ENCODE measurements at places on chromosomes 13 and 19.

GRCh38 chr19:33685541-33685940, 63.8 kb downstream of the CHST8 start:
- DNase-seq, result no peak

DNA sequence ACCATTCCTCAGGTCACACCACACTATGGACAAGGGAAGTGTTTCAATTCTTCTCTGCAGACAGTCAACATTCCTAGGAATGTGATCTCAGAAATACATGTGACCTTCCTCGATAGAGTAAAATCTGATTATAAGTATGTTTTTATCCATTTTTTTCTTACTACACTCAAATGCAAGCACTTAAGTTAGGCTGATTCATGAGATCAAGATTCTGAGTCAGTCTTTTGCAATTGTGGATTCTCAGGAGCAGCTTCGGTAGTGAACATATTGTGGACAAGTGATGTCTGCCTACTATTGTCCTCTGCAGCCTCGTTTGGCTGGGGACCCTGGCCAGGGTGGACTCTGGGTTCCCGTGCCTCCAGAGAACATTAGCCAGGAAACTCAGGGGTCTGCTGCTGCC, 3.2 kb downstream of the SERPINE3 start:
- peak; percentile 61 for DNase-seq

DNA sequence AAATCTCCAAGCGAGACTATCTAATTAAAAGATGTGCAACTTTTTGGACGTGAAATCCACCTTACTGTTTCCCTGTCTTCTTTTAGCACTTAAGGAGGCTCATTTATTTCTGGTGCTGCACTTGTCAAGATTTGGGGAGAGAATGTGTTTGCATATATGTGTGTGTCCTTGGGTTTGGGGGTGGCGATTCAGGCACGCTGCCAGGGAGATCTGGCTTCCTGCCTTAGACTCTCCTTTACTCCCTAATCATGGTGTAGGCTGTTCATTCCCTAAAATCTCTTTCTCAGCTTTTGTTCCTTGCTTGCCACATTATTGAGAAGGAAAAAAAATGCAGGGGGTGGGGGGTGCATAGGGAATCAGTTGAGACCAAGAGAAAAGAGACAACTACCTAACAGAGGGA, 271.2 kb downstream of the DCLK1 start:
- DNase-seq, result no peak

DNA sequence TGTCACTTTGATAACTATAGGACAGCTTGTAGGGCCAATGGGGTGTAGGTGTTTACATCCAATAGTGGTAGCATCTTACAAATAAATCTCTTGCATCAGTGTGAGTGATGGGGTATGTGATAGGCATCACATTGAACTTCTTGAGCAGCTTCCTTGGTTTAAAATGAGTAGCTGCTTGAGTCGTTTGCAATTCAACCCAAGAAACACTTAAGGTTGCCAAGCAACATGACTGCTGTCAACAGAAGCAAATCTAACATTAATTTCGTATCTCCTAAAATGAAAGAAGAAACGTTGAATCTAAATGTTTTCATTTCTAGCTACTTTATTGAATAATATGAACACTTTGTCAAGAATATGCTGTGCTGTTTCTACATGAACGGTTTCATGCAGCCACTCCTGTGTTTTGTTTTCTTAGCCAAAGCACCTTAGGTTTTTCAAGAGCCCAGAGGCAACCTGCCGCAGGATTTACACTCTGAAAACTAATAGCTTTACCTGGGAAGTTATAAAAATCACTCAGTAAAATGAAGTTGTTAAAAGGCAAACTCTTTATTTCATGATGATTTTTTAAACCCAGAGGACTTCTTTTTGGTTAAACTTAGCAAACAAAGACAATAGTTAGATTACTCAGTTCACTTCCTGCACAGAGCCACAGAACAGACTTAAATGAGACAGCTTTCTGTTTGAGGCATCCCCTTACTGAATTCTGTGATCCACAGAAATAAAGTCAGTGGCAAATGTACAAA, 305.2 kb downstream of the MTUS2 start:
- DNase-seq, result no peak

DNA sequence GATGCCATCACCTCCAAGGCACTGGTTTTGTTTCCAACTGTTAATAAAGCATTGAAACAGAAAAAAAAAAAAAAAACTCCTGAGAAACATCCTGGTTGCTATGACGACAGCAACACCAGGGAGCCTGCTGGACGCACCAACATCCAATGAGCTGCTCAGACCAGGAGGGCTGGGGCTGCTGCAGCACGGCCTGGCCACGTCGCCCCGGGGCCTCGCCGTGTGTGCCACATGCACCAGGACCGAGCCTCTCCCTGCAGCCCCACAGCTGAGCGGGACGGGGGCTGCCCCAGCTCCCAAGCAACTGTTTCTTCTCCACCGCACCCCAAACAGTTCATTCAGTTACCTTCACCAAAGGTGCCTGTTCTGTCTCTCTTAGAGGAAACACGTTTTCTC, 54.5 kb downstream of the RASA3 start:
- no peak for DNase-seq

DNA sequence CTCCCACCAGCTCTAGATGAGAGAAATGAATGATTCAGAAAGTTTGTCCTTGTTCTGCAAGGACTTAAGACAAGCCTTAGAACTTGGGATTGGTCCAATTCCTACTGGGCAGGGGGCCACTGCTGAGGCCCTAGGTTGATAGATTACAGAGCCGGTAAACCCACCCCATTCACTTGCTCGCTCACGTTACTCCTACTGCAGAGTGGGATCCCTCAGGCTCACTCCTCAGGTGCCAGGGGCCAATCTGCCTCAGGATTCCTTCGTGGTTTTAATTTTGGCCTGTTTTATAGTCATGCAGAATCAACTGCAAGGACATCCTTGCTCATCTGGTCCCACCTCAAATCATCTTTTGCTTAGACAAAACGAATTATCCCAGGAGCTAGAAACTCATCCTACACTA, 59.0 kb downstream of the SERP2 start:
- peak; percentile 11 for DNase-seq

DNA sequence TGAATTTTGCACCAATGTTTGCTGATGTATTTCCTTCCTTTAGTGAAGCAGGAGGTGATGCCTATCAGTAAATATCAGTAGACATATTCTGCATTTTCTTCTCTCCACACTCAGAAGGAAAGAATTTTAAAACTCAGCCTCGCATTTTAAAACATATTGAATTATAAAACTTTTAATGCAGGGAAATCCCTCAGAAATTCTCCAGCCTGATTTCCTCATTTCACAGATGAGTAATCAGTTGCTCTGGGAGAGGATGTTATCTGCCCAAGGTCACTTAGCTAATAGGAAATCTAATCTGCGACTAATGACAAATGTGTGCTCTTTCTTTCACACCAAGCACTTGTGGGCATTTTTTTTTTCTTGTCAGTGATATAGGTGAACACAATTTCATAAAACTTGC, 320.6 kb downstream of the ITGBL1 start:
- peak; percentile 14 for DNase-seq

DNA sequence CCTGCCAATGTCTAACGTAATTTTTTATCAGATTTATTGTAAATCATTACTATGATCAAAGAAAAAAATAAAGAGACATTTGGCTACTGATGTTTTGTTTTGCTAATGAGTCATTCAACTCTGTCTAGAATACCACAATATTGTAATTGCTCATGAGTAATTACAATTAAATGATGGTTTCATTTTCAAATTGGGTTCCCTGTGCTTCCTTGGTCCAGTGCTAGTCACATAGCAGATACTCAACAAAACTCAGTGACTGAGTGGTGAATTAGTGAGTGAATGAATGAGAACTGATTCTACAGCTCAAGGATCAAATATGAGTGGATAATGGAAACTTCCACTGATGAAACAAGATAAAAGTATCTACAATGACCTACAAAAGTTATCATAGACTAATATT, 304.7 kb downstream of the POU4F1 start:
- DNase-seq, result peak; percentile 61

- no peak for DNase-seq
Measured at GRCh38 chr13:57409656-57410055, 221.9 kb upstream of the PCDH17 start.

DNA sequence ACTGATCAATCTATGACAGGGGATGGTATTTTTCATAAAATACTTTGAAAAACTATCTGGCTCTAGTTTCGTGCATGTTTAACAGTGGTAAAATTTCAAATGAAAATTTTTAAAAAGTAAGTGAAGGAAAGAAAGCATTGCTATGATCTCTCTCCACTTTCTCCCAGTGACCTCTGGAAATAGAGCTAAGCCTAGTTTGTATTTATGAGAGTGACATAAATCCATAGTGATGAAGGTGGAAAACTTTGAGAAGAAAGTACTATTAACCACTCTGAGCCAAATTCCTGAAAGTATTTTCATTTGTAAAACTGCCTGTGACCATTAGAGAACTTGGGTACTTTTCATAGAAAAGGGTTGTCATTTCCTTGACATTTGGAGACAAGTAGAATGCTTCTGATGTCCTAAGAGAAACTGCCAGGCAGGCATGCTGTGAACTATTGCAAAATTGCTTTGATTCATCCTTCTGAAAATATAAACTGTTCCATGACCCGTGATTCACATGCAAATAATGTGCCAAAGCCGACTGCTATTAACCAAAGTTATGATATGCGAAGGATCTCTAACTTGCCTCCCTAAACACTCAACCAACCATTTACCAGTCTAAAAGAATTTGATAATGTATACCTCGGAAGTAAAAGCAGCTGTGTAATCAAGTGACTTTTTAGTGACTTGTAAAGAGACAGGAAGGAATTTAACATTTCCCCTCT, 133.2 kb downstream of the VWA8 start:
- peak; percentile 94 for DNase-seq

DNA sequence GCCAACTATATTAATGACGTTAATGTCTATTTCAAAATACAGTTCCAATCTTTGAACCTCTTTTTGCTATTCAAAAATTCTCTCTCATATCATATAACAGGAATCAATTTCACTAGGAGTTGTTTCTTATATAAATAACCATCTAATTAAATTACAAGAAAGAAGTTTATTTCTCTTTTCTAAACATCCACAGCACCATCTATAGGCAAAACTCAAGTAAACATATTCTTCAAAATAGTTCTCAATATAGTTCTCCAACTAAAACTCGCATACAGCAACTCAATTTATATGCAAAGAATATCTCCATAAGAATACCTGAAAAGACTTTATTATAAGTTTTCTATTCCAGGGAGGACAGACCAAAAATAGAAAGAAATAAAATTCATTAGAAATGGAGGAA, 65.6 kb downstream of the RBM26 start:
- DNase-seq, result no peak

- no peak for DNase-seq
Measured at GRCh38 chr13:112699322-112699918, 9.6 kb downstream of the ATP11A start.

- DNase-seq, result no peak
Measured at GRCh38 chr19:3822683-3823349, 36.6 kb upstream of the MATK start.

- DNase-seq, result no peak
Measured at GRCh38 chr19:45314708-45315245, 7.9 kb downstream of the CKM start.

DNA sequence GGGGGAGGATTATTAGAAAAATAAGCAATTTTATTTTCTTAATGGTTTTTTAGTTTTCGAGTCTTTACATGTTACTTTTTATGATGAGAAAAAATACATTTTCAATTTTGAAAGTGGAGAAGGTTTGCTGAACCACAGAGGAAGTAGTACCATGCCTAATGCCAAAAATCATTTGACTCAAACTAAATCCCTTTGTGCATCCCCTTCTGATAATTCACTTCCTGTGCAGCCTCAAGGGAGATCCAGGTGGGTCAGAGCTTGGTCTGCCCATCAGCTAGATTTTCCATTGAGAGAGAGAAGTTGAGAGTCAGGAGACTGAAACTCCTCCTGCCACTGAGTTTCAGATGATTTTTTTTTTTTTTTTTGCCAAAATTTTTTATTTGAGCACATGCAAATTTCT, 571.7 kb downstream of the LIG4 start:
- DNase-seq, result no peak

GRCh38 chr19:18898607-18899408, 2.9 kb upstream of the CERS1 start:
- no peak for DNase-seq

DNA sequence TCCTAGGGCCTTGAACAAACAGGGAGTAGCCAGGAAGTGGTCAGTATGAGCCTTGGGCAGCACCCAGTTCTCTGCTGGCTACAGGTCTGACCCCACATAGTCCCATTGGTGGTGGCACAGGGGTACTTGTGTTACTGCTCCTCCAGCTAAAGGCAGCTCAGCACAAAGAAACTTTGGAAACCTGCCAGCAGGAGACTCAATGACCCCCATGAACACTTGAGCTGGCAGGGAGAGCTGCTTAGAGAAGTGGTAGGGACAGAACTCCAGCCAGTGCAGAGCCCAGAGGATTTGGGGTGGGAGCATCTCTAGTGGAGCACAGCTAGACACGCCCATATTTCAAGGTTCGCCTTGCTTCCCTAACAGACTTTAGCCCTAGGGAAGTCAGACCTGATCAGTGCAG, 10.4 kb upstream of the ZNF586 start:
- DNase-seq, result no peak

- DNase-seq, result peak; percentile 72
Measured at GRCh38 chr13:67619351-67619994, 389.3 kb upstream of the PCDH9 start.

DNA sequence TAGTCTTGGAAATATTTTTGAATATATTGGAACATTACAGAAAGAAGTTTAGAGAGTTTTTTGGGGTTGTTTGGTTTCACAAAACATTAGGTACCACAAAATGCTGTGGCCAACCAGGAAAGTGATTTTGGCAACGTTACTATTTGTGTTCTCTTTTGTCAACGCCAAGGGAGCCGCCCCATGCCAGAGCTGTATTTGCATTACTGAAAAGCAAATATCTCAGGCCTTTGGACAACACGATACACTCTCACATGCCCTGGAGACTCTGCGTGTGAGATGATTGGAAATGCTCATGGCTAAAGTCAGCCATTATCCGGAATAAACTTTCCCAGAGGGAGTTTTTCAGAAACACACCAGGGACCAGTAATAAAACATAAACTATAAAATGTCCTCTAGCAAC, 324.6 kb downstream of the SHISA2 start:
- no peak for DNase-seq

DNA sequence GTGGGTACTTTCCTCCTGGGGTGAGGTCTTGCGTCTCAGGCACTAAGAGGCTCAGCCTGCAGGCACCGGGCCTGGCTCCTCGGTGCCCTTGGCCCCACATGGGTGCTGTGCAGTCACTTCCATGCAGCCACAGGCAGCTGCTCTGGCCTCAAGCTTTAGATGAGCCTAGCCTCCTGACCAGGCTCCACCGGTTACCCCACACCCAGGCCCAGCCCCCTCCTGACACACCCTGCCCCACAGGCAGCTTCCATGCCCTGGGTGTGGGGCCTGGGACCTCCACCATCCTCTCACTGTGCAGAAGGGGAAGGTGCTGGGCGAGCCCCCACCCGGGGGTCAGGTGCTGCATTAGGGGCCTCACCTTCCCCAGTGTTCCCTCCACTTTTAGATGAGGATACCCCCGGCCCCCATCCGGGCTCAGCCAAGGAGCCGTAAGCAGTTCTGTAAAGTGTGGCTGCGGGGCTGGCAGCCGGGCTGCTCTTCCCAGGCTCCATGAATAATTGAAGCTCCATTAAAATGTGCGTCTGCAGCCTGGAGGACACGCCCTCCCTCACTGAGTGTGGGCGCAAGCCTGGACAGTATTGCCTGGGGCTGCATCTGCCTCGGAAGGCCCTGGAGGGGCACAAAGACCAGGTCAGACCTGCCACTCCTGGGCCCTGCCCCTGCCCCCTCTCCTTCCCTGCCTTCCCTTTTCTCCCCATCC, 72.5 kb upstream of the KCTD15 start:
- no peak for DNase-seq

All from ELR (cell line).